ENCODE measurements at places on chromosomes 3 and 15. TPM values are rescaled to one million over a fixed set of nuclear protein-coding genes. Genes with fewer than 3 reads are reported as not detected.

The GUCA1C gene
- total RNA-seq = not detected

The CD86 gene
- total RNA-seq = 18.0 TPM

The GALNT15 gene
- 157 TPM for total RNA-seq

The CSPG5 gene
- 0.14 TPM for total RNA-seq

- no peak for DNase-seq
Observed at GRCh38 chr3:157166561-157166960, 6.6 kb upstream of the CCNL1 start.

DNA sequence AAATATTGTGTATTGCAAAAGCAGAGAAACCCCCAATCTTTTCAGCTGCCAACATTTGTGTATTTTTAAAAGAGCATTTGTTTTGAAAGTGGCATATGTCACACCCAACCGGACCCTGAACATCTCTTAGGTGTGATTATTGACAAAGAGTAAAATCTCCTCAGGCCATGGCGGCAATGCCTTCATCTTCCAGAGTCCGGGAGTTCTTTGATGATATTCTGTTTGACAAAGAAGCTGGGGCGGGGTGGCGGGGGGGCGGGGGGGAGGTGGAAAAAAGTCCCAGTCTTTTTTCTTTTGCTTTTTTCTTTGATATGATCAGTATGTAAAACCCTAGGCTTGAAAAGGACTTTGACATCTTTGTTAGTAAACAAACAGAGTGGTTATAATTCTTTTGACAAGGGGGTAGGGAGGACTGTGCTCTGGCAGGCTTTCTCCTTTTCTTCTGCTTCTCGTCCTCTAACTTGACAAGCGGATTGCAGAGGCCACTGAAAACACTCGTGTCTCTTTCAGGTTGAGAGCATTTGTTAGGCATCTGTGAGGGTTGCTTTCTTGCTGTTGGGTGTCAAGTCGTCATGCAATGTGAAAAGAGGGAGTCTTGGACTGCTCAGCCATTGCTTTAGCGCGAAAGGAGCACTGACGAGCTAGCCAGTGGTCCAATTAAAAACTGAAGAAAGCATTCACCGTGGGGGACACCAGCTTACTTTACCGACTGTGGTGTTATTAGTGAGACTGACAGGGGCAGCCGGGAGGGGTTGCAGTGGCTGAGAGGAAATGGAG, 243.2 kb downstream of the NSUN3 start:
- no peak for DNase-seq

GRCh38 chr3:25145176-25145575, 282.9 kb upstream of the RARB start:
- DNase-seq = no peak

- DNase-seq = no peak
Observed at GRCh38 chr3:26699553-26699952, 77.0 kb downstream of the LRRC3B start.

DNA sequence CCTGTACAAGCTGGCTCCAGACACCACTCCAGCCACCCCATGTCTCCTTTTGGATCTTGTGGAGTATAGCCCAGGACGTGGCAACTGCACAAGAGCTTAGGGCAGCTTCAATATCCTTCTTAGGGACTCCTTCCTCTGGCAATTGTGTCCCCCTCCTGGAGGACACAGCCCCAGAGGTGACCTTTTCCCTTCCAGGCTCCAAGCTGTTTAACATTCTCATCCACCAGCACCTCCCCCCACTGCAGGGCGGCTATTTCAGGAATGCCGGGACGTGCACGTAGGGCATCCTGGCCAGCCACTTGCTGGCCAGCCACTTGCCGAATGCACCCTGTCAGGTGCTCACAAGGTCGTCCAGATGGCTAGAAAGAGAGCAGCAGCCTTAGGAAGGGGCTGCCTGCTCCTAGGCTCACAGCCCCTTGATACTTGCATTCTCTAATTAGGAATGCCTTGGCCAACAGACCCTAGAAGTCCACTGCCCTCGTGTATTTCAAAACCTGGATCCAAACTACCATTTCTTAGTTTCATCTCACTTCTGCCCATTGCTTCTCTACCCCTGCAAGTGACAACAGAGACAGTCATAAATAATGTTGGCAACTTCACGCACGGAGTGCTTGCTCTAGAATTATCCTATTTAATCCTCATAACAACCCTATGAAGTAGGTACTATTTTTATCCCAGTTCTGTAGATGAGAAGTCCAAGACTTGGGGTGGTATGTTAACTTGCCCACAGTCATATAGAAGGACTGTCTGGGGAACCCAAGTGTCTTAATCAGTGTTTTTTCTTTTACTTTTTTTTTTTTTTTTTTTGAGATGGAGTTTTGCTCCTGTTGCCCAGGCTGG, 24.5 kb upstream of the IDH2 start:
- DNase-seq = no peak

DNA sequence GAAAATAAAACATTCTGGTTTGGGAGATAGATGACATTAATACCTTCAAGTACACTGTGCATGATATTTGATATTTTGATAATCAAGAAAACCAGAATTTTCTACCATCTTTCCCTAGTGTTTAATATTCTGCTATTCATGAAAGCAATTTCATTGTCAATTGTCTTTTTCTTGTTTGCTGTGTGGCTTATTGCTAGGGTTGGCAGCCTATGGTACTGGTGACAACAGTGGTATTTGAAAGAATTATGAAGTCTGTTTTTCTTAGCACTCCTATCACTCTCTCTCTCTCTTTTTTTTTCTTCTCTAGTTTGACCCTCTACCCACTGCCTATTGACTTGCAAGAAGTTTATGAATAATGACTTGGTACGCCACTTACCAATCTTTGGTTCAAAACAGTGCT, 15.4 kb downstream of the RNF13 start:
- DNase-seq = no peak

GRCh38 chr15:89315375-89315929, 19.2 kb downstream of the POLG start:
- no peak for DNase-seq

- no peak for DNase-seq
Observed at GRCh38 chr3:193974671-193975535, 161.0 kb upstream of the HES1 start.

DNA sequence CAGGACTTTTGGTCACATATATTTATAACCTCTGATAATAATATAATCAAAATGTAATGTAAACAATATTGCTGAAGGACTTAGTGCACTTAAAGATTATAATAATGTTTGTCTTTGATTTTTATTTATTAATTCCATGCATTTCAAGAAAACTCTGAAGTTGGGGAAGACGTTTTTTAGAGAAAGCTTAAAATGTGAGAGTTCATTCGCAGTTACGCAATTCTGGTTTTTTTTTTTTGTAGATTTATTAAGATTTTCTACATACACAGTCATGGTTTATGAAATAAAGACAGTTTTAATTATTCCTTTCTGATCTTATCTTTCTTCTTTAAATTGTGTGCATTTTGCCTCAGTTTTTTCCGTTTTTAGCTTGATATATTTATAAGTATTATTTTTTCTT, 204.7 kb downstream of the EPHA3 start:
- no peak for DNase-seq

GRCh38 chr15:51726302-51727073, 11.0 kb downstream of the LYSMD2 start:
- no peak for DNase-seq
